ENCODE measurements at places on chromosomes 3 and 15.

DNA sequence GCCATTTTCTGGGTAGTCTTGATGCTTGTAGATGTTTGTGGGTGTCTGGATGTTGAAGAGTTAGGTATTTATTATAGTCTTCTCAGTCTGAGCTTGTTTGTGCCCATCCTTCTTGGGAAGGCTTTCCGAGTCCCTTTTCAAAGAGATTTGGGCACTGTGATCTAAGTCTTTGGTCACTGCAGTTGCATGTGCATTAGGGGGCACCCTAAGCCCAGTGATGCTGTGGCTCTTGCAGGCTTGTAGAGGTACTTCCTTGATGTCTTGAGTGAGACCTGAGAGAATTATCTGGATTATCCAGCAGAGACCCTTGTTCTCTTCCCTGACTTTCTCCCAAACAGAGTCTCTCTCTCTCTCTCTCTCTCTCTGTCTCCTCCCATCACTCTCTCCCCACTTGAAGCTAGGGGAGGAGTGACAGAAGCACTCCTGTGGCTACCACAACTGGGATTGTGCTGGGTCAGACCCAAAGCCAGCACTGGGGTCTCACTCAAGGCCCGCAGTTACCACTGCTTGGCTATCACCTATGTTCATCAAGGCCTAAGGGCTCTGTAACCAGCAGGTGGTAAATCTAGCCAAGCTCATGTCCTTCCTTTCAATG lies 68.5 kb downstream of the TMCO5A start:
- DNase-seq, result no peak

GRCh38 chr15:96415513-96416217 lies 85.2 kb downstream of the NR2F2 start:
- no peak for DNase-seq

DNA sequence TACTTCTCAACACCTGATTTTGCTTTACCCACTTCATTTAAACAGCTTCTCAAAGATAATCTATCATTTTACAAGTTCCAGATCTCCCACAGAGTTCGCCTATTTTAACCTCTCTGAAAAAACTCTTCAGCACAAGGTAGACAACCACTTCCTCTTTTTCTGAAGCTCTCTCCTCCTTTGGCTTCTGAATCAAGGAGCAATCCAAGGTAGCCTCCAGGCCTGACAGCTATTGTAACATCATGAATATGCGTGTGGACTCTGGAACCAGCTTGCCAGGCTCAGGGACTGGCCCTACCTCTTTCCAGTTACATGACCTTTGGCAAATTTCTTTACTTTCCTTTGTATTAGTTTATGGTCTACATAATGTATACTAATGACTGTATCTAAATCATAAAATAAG lies 405.9 kb upstream of the ZNF385D start:
- DNase-seq, result no peak

DNA sequence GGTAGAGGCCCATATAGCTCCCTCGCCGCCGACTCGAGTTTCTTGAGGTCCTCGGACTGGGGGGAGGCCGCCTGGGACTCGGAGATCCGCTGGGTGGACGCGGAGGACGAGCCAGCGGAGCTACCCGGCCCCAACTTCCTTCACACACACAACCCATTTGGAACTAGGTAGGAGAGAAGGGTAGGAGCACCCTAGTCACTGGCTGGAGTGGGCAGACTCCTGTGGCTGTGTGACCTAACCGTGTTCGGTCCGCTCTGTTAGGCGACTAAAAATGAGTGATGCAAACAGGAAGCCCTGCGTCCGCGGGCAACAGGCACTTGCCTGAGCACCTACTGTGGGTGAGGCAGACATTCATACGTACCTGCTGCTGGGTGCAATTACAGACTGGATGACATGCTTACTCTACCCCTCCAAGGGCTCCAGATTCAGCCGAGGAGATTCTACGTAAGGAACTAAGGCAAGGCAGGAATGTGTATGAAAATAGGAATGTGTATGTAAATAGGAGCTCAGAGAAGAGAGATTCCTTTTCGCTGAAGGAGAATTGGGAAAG lies 4.6 kb upstream of the SIN3A start:
- no peak for DNase-seq

DNA sequence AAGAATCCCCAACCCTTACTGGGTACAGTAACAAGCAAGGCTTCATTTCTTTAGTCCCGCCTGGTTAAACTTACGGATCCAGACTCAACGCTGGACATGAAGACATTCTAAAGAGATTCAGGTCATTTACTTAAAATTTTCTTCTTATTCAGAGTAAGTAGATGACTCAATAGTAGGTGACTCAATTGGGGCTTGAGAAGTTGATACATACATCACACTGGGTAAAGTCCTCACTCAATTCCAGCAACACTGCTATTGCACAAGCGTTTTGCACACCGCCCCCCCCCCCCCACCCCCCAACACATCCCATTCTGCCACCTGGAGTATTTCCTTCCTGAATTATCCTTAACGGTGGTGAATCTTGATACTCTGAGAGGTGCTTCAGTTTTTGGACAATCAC lies 610.0 kb downstream of the FOXP1 start:
- DNase-seq, result no peak

DNA sequence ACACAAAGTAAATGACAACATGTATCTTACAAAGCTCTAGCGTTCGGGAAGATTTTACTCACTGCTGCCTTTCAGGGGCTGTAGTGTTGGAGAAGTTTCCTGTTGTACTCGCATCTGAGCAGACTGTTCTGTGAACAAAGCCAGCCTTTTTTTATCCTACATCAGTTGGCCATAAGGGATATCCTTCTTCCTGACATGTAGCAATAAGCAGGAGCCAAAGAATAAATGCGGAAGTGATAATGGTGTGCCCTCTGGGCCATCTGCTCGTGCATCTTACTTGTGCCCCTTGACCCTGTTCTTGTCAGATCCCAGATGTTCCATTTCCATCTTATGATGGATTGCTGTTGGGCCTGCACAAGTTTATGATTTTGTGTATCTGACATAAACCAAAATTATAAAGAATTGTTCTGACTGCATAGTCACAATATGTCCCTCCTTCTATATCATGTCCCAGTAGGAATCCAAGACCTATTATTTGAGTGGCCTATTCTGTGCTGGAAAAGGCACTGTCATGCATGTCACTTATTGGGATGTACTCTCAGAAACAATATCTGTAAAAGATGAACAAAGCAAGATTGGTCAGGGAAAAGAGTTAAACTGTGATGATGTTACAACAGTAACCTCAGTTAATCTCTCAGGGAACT lies 631.3 kb downstream of the NSUN3 start:
- no peak for DNase-seq

GRCh38 chr3:101513419-101513986 lies 491 bp upstream of the SENP7 start:
- no peak for DNase-seq

DNA sequence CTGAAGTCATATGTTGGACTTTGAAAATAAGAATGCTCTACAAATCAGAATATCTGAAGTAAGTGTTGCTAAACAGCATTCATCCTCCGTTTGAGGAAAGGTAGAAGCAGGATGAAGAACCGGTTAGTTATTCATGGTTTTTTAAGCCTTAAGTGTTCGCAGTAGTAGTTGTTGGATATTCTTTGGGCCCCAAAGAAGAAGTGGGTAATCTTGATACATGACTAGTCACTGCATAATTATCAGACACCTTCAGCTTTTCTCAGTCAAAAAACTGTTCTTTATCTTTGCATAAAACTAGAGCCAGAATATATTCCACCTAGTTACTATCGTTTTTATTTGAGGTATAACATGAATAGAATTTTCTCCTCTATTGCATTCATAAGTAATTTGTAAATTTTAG lies 13.8 kb downstream of the RAB5A start:
- DNase-seq, result no peak

DNA sequence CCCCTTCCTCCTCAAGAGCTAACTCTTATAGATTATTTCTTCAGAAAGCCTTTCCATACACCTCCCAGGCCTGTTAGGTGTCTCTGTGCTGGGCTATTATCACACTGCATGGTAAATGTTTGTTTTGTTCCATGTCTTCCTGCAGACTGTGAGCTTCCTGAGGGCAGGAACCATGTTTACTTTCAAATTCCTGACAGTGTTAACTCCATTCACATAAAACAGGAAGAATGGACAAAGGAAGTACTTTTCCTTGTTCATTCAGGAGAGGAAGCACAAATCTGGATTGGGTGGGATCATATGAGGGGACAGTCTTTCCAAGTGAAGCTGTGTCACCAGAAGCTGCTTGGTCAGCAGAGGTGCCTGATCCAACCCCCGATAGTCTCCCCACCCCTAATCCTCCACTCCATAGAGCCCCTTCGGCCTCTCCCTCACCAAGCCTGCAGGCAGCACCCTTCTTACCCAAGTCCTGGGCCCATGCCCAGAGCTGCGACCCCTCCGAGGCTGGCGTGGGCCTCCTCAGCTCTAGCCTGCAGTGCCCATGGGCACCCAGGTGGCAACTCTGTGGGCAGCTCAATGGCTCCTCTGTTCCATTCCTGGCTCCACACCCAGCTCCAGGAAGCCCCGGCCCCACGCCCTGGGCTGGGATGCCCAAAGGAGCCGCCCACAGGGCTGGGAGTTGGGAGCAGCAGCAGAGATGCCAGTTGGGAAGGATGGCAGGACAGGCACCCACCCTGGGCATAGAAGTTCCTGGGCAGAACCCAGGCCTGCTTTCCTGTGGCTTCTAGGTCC lies 6.9 kb downstream of the SHF start:
- no peak for DNase-seq

- no peak for DNase-seq
Observed at GRCh38 chr3:5874931-5875341, 687.4 kb downstream of the EDEM1 start.

- DNase-seq, result no peak
Observed at GRCh38 chr3:114538211-114538610, 244.4 kb downstream of the TIGIT start.

DNA sequence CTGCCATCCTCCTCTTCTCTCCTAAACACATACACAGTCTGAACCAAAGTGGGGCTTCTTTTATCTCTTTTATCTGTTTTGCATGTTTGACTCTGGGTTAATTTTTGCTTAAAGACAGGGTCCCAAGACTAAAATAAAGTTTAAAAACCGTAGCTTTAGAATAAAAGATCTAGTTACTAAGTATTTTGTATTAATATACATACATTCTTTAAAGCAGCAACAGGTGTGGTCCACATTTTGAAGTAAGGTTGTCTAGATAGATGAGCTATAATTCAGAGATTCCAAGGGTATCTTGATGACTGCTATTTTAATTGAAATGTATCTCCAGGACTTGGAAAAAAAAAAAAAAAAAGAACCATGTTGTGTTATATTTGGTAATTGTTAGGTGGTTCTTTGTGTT lies 61.3 kb downstream of the CALML4 start:
- DNase-seq, result no peak

DNA sequence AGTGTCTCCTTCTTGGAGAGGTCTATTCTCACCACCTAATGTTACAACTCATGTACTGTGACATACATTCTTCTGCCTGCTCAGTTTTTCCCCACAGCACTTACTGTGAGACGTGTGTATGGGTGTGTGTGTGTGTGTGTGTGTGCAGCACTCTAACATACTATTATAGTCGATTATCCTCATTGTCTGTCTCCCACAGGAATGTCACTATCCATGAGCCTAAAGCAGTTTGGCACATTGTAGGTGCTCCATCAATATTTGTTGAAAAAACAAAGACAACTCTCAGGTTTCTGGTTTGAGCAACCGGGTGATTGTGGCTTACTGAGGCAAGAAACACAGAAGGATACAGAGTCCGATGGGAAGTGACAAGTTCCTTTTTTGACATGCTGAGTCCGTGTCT lies 8.6 kb upstream of the ZNF148 start:
- DNase-seq, result no peak

- no peak for DNase-seq
Observed at GRCh38 chr3:196219970-196220311, 3.6 kb downstream of the SLC51A start.

GRCh38 chr3:42652611-42653302 lies 740 bp upstream of the ZBTB47 start:
- no peak for DNase-seq

GRCh38 chr3:45881078-45882022 lies 5.0 kb upstream of the CCR9 start:
- no peak for DNase-seq

DNA sequence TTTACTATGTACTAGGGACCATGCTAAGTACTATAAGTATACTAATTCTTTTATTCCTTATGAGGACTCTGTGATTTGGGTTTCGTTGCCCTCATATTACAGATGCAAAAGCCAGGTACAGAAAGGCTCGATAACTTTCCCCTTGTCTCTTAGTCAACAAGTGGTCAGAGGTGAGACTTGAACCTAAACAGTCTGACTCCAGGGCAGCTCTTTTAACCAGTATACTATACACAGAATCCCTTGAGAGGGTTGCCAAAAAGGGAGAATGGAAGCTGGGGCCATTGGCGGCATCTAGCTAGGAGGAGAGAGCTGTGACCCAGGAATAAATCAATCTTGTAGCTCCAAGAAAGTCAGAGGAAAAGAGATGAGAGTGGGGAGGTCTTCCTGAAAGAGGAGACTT lies 92.4 kb downstream of the TOP2B start:
- DNase-seq, result no peak

- no peak for DNase-seq
Observed at GRCh38 chr15:53397041-53397616, 362.3 kb downstream of the WDR72 start.

DNA sequence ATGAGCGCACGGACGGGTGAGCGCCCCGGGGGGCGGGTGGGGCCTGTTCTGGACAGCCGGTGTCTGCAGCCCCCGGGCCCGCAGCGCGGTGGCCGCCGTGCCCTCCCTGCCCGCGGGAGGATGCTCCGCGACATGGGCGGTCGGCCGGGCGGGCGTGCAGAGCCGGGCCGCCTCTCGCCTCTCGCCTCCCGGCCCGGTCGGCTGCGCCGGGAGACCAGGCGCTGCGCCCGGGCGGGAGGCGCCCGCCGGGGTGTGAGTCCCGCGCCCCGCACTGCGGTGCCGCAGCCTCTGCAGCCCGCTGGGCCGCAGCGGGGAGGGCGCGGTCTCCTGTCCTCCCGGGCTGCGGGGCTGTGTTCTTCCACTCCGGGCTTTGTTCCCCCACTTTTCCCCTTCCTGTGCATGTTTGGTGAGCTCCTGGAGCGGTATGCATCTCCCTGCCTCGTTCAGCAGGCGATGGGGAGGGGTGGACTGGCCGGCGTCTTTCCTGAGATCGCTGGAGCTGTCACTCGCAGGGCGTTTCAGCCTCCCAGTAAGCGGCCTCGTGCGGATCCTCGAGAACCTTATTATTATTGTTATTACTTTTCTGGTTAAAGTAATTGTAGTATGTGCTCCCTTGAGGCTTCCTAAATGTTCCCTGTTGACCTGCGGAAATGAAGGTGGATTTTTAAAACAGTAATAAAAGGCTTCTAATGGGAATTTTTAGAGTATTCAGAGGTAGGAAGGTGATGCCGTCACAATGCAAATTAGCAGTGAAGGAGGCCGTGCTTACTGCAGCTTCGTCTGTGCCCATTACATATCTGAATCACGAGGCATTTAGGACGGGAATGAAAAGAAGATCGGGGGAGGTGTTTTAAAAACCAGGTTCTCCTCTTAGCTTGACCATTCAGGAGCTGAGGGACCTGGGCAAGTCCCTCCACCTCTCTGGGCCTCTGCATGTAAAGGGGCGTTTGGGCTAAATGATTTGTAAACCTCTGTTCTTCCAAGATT lies 593 bp downstream of the TMOD2 start:
- DNase-seq, result no peak

GRCh38 chr3:8518138-8518537 lies 16.5 kb downstream of the LMCD1 start:
- no peak for DNase-seq

Data from NCI-H187 (cell line).